ENCODE measurements at places on chromosomes 2 and 18.

DNA sequence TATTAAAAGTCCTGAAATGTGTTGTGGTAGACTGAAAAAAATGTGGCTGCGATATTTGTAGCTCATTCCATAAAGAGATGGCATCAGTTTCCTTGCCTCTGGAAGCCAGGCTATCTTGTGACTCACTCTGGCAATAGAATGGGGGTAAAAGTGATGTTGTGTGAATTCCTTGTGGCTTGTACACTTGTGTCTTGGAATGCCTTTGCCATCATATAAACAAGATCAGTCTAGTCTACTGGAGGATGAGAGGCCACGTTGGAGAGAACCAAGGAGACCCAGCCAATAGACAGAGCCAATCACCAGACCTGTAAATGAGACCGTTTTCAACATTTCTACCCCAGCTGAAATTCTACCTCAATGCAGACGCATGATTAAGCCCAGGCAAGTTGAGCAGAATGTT lies 254.1 kb downstream of the TRIB2 start:
- no peaks in the 10 kb centered on the region for H3K27me3 ChIP-seq
- H3K27ac ChIP-seq = no peak overlapping the region
- no peaks in the 10 kb centered on the region for H3K4me1 ChIP-seq
- no peak for DNase-seq
- no peak overlapping the region for H3K4me3 ChIP-seq

DNA sequence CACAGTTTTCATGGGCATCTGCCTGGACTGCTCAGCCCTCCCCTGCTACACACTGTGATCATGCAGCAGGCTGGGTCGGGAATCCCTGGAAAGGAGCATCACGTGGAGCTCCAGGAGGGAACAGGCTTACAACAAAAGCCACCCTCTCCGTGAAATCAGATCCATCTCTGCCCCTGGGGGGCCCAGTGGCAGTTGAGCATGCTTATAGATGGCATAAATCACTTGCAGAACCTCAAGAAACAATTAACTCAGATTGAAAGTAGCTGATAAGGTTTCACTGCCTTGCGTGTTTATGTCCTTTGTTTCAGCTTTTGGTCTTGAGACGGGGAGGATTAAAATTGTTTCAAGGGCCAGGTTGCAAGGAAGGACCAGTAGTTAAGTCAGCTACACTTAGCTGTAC lies 354.8 kb upstream of the MEIS1 start:
- no peak for DNase-seq
- H3K4me3 ChIP-seq = no peak overlapping the region
- H3K36me3 ChIP-seq = no peaks in the 10 kb centered on the region
- no peaks in the 10 kb centered on the region for H3K4me1 ChIP-seq

DNA sequence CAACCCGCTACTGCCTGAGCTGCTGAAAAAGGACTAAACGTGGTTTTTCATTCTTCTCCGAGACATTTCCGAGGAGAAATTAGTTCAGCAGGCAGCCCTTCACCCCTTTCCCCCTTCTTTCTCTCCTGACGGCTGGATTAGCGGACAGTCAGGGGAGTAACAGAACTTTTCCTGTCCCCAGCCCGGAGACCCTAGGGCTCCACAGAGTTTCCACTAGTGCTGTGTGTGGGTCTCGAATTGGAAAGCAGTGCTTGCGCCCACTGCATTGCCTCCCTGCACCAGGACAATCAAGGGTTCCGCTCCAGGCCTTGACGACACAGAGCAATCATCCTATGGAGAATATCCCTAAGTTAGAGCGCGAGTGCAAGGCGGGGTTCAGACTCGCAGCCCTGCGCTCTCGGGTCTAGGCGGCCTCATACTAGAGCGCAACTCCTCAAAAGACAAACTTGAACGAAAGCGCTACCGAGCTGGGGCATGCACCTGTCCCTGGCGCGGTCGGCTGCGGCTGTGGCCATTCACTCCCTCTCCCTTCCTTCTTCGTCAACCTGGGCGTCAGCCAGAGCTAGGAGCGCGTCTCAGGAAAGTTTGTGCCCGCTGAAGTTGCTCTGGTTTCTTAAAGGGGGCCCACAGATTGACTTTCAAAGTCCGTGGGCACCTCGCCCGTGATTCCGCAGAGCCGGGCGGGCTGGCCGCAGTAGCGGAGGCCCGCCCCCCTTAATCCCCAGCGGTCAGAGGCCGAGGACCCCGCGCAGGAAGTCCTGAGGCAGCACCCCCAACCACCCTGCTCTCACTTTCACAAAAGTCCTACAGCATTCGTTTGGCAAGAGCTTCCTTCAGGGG lies 801 bp downstream of the OSR1 start:
- H3K27me3 ChIP-seq = peaks cover 36% of the 10 kb centered on the region
- DNase-seq = peak; percentile 52
- no peaks in the 10 kb centered on the region for H3K36me3 ChIP-seq
- H3K27ac ChIP-seq = no peak overlapping the region
- H3K4me1 ChIP-seq = peaks cover 41% of the 10 kb centered on the region

DNA sequence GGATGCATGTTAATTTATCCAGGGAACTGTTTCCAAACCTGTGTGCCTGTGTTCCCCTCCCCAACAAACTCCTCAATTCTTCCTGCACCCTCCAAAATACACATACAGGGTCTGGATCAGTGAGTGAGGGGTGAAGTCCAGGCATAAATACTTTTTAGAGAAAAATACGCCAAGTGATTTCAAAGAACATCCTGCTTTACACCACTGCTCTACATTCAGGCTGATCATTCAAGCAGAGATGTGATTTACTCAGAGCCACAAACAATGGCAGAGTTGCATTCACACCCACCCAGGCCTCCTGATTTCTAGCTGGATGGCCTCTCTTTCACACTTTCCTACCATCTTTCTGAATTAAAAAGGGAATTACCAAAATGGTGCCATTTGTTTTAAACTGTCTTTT lies 289.5 kb upstream of the SLC14A2 start:
- no peaks in the 10 kb centered on the region for H3K36me3 ChIP-seq
- peaks cover 6% of the 10 kb centered on the region for H3K4me1 ChIP-seq
- no peak overlapping the region for H3K27ac ChIP-seq
- H3K27me3 ChIP-seq = no peaks in the 10 kb centered on the region

DNA sequence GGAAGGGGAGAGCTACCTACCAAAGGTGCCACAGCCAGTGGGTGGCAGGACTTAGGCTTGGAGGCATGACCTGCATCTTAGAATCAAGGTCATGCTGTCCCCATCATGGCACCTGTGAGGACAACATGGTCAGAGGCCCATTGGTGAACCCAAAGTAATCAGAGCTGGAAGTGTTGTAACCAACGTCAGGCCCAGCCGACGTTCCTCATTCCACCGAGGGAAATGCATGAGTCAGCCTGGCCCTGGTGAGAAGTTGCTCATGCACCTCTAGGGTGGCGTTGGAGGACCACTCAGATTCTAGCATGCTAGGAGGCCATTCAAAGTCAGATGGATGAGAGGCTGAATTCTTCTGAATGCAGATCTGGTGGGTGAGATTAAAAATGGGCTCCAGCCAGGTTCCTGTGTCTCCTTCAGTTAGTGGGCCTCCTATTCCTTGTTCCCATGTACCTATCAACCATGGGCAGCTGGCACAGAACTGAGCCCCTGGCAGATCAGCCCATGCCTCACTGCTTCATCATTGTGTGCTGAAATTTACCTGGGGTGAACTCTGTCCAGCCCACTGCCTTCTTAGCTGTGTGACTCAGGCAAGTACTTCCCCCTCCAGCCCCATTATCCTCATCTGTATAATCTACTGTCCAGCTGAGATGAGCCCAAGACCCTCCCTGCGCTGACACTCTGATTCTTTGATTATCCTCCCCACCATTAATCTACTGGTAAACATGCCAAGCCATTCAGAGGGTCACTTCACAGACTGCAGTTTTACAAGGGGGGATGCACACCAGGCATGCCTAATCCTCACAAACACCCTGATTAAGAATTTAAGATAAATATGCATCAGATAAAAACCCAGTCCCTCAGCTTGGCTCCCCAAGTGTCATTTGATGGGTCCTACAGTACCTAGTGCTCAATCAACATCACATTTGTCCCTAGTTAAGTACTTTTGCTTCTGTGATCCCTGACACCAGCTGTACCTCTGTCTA lies 14.0 kb downstream of the SLC14A2 start:
- no peaks in the 10 kb centered on the region for H3K27me3 ChIP-seq
- H3K27ac ChIP-seq = no peak overlapping the region
- no peak overlapping the region for H3K4me3 ChIP-seq
- DNase-seq = no peak
- no peaks in the 10 kb centered on the region for H3K36me3 ChIP-seq

DNA sequence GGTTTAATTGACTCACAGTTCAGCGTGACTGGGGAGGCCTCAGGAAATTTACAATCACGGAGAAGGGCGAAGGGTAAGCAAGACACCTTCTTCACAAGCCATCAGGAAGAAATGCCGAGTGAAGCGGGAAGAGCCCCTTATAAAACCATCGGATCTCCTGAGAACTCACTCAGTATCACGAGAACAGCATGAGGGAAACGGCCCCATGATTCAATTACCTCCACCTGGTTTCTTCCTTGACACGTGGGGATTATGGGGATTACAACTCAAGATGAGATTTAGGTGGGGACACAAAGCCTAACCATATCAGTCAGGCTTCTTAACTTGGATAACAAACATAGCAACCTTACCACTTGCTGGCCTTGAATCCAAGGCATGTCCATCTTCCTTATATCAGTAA lies 289.0 kb upstream of the STON1 start:
- no peak overlapping the region for H3K27ac ChIP-seq
- H3K4me1 ChIP-seq = no peaks in the 10 kb centered on the region
- H3K4me3 ChIP-seq = no peak overlapping the region
- H3K27me3 ChIP-seq = no peaks in the 10 kb centered on the region
- H3K36me3 ChIP-seq = no peaks in the 10 kb centered on the region
- no peak for DNase-seq

GRCh38 chr2:232562515-232563151 lies 12.1 kb downstream of the EIF4E2 start:
- H3K27ac ChIP-seq = no peak overlapping the region
- H3K4me1 ChIP-seq = no peaks in the 10 kb centered on the region
- H3K36me3 ChIP-seq = no peaks in the 10 kb centered on the region

DNA sequence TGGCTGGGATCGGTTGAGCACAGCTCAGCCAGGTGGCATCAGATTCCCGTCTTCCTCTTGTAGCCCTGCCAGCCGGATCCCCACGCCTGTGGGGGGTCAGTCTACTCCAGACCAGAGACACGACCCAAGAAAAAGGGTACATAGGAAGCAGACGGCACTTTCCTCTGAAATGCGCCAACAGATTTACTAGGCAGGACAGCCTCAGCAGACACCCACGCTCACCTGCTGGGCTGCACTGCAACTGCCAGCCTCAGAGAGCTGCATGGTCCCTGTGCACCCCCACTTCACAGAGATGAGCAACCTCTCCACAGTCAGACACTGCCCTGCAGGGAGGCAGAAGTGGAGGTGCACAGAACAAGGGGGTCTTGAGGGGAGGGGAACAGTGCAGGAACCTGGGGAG lies 75.7 kb upstream of the OTOS start:
- DNase-seq = no peak
- H3K36me3 ChIP-seq = no peaks in the 10 kb centered on the region
- H3K4me3 ChIP-seq = no peak overlapping the region
- no peaks in the 10 kb centered on the region for H3K27me3 ChIP-seq
- no peaks in the 10 kb centered on the region for H3K4me1 ChIP-seq

DNA sequence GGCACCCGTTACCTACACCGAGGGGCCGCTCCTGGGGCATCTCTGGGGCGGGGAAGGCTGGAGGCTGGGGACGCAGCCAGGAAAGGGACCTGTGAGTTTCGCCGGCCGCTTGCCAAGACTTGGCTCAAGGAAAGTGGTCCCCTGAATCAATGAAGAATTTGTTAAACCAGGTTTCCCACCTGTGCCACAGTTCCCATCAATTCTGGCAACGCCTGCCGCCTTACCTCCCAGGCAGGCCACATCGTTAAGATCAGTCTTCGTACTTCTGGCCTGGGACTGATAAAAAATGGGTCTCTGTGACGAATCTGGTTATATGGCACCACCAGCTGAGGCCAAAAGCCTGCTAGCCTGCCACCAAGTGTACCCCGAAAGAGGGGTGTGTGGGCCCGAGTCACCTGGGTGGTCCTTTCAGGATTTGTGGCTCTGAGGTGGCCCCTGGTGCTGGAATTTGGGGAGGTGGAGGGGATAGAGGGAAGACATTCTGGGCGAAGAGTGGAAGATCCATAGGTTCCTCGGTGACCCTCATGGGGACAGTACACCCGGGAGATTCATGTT lies 789 bp upstream of the TGFA start:
- H3K4me3 ChIP-seq = peak overlapping the region; percentile 42
- no peak for DNase-seq
- no peaks in the 10 kb centered on the region for H3K27me3 ChIP-seq
- H3K4me1 ChIP-seq = peaks cover 45% of the 10 kb centered on the region
- H3K27ac ChIP-seq = peak overlapping the region; percentile 96

- no peaks in the 10 kb centered on the region for H3K27me3 ChIP-seq
- no peaks in the 10 kb centered on the region for H3K4me1 ChIP-seq
- H3K27ac ChIP-seq = no peak overlapping the region
- no peak for DNase-seq
- H3K4me3 ChIP-seq = no peak overlapping the region
These were observed 128.3 kb downstream of the AFF3 start for GRCh38 chr2:100013892-100014677.

DNA sequence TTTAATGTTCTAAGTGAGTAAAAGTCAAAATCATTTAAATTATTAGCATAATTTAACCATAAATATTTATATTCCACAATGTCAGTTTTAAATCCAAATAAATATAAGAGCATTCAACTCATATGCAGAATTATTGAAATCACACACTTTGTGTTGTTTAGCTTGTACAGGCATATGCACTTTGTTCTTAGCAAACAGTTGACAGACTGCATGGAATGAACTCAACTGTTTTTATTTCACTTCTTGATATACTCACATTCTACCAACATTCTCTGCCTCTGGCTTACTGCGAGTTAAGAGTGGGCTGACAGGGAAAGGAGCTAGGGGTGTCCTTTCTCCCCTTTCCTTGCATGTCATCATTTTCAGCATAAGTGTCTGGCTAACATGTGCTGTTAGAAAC lies 7.6 kb upstream of the PIEZO2 start:
- no peak overlapping the region for H3K27ac ChIP-seq
- no peak overlapping the region for H3K4me3 ChIP-seq
- no peak for DNase-seq
- H3K36me3 ChIP-seq = no peaks in the 10 kb centered on the region

DNA sequence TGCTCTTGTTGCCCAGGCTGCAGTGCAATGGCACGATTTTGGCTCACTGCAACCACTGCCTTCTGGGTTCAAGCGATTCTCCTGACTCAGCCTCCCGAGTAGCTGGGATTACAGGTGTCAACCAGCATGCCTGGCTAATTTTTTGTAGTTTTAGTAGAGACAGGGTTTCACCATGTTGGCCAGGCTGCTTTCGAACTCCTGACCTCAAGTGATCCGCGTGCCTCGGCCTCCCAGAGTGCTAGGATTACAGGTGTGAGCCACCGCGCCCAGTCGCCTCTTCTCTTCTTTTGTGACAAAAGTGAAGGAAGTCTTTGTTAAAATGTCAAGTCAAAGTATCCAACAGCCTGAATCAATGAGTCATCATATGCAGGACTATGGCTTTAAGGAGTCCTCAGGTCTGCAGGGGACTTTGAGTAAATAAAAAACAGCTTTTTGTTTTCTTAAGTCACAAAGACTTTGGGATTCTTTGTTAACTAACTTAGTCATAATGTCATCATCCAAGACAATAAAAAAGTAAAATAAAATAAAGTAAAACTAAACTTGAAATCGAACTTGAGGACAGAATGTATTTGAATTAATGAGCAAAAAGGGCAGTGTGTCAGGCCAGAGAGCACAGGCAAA lies 1153.2 kb downstream of the SUCLG1 start:
- no peaks in the 10 kb centered on the region for H3K36me3 ChIP-seq
- H3K27ac ChIP-seq = no peak overlapping the region
- no peak overlapping the region for H3K4me3 ChIP-seq
- no peak for DNase-seq
- H3K27me3 ChIP-seq = no peaks in the 10 kb centered on the region
- no peaks in the 10 kb centered on the region for H3K4me1 ChIP-seq

- H3K4me1 ChIP-seq = no peaks in the 10 kb centered on the region
- H3K36me3 ChIP-seq = no peaks in the 10 kb centered on the region
- no peak overlapping the region for H3K4me3 ChIP-seq
- no peak overlapping the region for H3K27ac ChIP-seq
- no peaks in the 10 kb centered on the region for H3K27me3 ChIP-seq
- no peak for DNase-seq
These were observed 50.0 kb downstream of the R3HDM1 start for GRCh38 chr2:135581282-135581681.

Data from body of pancreas (tissue), 4 donors.